ENCODE measurements at places on chromosomes 6 and 20.

- no peaks in the 10 kb centered on the region for H3K36me3 ChIP-seq
- no peak for DNase-seq
- H3K4me1 ChIP-seq = no peaks in the 10 kb centered on the region
- no peak overlapping the region for H3K4me3 ChIP-seq
Observed at GRCh38 chr6:125829433-125829832, 38.7 kb downstream of the NCOA7 start.

DNA sequence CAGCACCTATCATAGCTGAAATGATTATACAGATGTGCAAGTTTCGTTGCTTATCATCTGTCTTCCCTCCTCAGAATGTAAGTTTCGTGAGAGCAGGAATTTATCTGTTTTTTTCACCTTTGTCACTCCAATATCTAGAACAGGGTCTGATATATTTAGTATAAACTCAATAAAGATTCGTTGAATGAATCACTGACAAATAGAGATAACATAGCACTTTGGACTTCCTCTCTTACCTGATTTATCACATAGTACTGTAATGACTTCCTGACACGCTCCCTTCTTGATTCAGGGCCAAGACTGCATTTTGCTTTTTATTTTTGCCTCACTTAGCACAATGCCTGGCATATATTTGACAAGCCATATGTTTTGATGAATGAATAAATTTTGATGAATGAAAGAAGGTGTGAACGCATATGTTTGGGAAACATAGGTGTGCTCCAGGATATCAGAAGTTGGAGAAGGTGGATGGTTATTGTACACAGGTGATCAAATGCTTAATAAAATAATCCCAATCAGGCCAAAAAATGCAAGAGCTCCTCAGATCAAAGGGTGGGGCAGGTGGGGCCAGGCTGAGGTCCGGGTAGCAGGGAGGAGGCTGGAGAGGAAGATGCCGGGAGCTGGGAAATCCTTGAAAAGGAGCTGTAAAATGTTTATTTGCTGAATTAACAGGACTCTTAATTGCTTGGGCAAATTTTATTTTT, 33.0 kb downstream of the PIM1 start:
- no peaks in the 10 kb centered on the region for H3K36me3 ChIP-seq
- no peak overlapping the region for H3K4me3 ChIP-seq
- no peaks in the 10 kb centered on the region for H3K4me1 ChIP-seq

- no peak overlapping the region for H3K27ac ChIP-seq
- H3K27me3 ChIP-seq = no peaks in the 10 kb centered on the region
- no peak overlapping the region for H3K4me3 ChIP-seq
- no peak for DNase-seq
Observed at GRCh38 chr20:32460683-32461320, 102.7 kb downstream of the ASXL1 start.

GRCh38 chr20:31663838-31664695, 26.4 kb downstream of the COX4I2 start:
- peaks cover 10% of the 10 kb centered on the region for H3K4me1 ChIP-seq
- H3K4me3 ChIP-seq = no peak overlapping the region
- H3K27me3 ChIP-seq = no peaks in the 10 kb centered on the region
- no peak overlapping the region for H3K27ac ChIP-seq

DNA sequence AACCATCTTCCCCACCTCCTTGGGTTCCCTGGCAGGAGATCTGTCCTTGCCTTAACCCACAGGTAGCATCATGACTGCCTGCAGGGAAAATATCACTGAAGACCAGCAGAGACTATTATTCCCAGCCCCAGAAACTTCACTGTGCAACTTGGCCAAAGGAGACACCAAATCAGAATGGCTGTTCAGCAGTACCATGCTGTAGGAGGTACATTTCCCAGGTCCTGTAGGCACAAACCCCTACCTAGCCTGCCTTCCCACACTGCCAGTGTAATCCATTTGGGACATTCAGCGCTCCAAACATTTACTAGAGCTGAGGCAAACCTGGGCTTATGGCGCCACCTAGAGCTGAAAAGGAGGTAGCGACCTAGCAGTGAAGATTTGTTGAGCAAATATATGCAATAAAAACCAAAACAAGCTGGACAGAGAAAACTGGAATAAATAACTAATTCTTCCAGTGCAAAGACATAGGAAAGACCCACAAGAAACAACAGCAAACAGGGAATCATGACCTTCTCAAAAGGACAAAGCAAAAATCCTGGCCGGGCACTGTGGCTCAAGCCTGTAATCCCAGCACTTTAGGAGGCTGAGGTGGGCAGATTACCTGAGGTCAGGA, 60.3 kb downstream of the VTA1 start:
- H3K36me3 ChIP-seq = peaks cover 2% of the 10 kb centered on the region
- no peaks in the 10 kb centered on the region for H3K27me3 ChIP-seq
- H3K27ac ChIP-seq = no peak overlapping the region
- peak; percentile 36 for DNase-seq
- H3K4me3 ChIP-seq = no peak overlapping the region
- H3K4me1 ChIP-seq = no peaks in the 10 kb centered on the region

Data from fibroblast of lung (primary cell).